ENCODE measurements at places on chromosomes 6 and 20.

- DNase-seq, result no peak
These were observed 4.1 kb upstream of the LBP start for GRCh38 chr20:38342216-38342615.

DNA sequence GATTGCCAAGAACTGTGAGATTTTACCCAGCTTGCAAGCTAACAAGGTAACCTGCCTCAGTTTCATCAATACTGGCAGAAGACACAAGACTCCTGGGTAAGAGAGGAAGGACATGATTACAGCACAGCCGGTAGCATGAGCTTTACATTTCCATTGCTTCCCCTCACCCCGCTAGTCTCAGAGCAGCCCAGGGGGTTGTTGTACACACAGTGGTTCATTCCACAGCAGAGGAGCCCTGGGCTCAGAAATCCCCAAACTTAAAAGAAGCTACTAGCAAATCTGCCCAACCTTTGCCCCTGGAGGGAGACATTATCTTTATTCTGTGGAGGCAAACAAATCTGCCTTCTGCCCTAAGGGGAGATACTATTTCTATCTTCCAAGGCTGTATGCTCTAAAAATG lies 17.1 kb upstream of the MTHFD1L start:
- no peak for DNase-seq

DNA sequence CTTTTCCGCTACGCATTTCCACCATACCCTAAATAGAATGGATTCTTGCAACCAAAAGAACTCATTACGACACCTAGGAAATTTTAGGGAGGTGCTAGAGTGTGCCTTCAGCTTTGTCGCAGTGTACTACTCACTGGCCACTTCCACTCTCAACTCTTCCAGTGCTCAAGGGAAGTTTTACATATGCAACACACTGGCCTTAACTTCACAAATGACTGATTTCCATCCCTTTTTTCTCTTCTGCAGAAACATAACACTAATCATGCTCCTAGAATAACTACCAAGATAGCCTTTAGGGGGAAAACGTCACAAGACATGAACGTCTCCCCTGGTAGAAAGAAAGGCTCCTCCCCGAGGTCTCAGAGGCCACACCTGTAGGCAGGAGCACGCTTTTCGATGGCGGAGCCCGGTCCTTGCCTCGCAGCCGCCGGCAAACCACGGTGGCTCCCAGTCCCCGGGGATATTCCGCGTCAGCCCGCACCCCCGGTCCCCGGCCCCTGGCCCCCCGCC lies 584 bp downstream of the LYRM4 start:
- no peak for DNase-seq

- DNase-seq, result no peak
These were observed 127.4 kb upstream of the ARMC2 start for GRCh38 chr6:108720827-108721226.

DNA sequence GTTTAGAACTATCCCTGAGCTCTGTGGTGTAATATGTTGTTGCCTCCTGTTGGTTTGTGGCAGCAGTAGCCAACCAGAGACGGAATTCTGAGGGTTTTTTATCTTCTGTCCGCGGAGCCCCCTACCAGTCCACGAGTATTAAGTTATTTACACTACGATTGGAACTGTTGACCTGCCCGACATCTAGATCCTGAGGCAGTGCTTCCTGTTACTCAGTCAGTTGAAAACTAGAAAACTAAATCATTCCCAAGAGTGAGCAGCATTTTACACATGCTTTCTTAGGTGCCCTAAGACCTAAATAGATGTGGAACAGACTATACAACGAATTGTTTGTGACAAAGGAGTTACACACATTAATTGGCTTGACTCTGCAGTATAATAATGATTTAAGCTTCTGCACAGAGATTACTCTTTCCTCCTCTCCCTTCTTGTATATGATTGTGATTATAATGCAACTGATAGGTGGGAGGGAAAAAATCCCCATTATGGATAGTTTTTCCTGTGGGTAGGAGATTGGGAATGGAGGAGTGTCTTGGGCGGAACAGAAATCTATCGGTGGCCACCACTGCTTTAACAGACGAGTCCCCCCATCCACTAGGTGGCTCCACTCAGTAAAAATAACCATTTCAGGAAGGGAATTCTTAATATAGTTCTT lies 1.7 kb downstream of the LOC128125822 start:
- no peak for DNase-seq

DNA sequence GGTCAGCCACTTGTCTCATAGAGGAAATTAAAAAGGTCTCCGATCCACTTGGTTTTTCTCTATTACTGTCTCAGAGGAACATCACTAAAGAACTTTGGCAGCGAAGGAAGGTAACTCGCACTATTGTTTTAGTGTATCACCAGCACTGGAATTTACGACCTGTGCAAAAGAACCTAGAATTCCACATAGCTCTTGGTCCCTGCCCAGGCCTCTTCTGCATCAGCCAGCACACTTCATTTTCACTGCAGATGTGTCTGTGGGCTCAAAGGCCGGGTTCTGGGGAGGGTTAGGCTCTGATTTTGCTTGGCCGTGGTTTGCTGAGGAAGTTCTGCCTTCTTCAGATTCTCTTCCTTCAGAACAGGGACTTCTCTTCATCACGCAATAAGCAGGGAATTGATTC lies 102.8 kb upstream of the TMEM181 start:
- DNase-seq, result no peak

DNA sequence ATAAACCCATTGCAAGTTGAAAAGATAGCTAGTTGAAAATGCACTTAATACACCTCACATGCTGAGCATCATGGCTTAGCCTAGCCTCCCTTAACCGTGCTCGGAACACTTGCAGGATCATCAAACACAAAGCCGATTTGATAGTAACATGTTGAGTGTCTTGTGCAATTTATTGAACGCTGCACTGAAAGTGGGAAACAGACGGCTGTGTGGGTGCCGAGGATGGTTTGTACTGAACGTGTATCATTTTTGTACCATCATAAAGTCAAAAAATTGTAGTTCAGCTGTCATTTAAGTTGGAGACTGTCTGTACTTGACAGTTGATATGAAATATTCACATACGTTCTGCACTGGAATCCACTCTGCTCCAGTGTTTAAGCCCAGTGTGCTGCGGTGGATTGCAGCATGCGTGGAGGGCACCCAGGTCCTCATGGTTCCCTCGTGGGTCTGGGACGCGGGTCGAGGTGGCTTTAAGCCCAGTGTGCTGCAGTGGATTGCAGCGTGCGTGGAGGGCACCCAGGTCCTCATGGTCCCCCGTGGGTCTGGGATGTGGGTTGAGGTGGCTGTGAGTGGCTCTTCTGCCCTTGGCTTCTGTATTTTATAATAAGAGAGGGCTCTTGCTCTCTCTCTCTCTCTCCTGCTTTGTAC lies 77.0 kb downstream of the CDH4 start:
- no peak for DNase-seq

GRCh38 chr6:167817016-167817415 lies 9.7 kb upstream of the AFDN start:
- no peak for DNase-seq

DNA sequence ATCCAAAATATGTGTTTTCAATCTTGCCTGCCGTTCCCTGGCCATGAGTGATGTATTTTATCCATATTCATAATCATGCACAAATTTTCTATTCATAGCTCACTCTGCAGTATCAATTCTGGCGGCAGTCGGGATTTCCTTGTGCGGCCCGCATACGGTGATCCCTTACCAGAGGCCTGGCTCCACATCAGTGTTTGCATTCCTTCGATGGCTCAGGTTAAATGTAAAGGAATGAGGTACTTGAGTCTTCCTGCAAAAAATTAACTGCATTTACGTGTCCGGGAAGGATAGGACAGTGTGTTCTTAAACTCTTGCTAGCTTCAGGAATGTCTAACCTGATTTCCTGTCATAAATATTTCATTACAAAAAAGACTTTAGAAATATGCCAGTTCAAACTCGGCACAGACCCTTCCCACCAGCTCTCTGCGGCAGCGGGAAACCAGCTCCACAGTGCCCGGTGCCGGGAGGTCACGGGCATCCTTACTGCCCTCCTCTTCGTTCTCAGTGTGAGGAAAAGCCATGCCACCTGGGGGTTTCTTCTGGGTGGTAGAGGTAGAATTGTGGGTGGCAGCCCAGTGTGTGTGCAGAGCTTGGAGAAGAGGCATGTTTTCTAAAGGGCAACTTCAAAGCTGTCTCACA lies 154.5 kb downstream of the MOXD1 start:
- no peak for DNase-seq

DNA sequence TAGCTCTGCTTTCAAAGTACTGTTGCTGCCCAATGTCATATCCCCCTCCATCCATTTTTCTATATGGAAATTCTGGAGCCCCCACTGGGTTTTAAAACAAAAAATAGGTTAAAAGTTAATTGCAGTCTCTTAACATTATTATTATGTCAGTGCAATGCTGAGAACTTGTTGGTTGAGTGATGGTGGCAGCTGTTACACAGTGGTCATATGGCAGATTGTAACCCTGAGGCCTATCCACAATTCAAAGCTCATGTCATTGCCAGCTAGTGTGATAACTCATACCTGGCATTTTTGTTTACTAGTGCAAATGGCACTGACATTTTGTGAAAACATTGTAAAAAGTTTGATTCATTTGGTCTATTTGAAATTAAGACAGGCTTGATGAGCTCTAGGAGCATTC lies 305.7 kb upstream of the FLRT3 start:
- no peak for DNase-seq

DNA sequence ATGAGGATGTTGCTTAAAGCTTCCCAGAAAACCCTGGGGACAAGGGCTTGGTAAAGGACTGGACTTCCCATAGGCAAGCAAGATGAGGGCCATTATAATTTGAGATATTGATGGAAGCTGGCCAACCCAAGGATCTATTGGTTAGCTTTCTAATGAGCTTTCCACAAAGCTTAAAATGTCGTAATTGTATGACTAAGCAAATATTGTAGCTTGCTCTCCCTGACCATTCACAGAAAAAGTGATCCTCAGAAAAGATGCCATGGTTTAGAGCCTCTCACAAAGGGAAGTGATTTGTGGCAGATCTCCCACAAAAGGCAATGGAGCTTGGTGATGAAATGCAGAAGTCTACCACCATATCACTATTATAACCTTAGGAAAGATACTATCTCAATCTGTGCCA lies 13.6 kb downstream of the IL17F start:
- DNase-seq, result no peak

GRCh38 chr20:49248301-49248700 lies 29.1 kb downstream of the DDX27 start:
- DNase-seq, result no peak

DNA sequence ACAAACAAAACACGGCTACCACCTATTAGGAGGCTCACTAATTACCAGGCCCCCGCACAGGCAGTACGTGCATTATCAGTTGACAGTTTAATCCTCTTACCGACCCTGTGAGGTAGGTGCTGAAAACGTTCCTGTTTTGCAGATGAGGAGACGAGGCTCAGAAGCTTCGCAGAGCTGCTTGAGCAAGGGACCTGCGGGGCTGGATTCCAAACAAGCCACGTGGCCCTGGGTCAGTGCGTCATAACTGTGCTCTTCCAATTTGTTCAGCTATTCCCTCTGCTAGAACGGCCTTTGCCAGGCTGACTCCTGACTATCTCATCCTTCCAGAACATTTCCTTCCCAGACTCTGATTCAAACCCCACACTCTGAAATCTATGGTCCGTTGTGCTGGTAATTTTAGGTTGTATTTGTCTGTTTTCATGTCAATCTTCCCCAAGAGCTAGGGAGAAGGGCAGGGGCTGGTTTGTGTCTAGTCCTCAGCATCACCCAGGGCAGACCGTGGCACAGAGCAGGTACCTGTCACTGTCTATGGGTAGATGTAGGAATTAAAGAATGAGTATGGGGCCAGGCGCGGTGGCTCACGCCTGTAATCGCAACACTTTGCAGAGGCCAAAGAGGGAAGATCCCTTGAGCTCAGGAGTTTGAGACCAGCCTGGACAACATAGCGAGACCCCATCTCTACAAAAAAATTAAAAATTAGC lies 28.8 kb upstream of the TLDC2 start:
- no peak for DNase-seq

DNA sequence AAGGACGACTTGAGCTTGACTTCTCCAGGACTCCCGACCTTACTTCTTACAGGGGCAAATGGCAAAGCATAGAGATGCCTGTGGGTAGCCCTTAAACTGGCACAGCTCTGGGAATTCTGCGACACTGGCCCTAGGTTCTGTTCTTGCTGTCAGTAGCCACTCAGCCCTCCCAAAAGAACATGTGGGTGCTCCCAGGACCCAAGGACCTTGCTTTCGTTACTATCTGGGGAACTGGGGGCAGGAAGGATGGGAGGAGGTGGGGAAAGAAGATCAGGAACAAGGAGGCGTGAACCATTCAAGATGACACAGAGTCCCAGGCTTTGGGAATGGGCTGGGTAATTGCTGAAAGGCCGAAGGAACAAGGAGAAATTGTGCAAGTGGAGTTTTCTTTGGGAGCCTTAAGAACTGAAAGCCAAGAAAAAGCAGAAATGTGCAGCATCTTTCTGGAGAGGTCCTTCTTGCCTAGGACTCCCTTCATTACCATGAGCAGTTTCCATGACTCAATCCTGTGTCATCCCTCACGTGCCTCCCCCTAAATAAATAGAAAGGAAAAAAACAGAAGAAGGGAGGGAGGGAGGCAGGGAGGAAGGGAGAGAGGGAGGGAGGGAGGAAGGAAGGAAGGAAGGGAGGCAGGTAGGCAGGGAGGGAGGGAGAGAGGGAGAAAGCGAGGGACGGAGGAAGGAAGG lies 284.6 kb upstream of the FOXQ1 start:
- no peak for DNase-seq

DNA sequence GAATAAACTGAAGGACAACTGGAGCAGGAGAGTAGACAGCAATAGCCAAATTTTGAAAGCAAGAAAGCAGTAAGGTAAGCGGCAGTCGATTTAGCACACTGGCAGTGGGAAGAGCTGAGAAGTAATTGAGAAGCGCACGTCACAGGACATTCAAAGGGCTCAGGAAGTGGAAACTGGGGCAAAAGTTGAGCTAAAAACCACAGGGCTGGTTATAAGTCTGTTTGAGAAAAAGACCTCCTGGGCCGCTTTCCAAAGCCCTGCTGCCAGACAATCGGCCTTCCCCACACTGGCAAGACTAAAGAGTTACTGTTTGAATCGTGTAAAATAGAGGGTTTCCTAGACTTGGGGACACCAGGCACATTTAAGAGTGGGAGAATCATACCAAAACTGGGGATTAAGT lies 161.4 kb downstream of the DNAH8 start:
- DNase-seq, result no peak

GRCh38 chr6:20241102-20241501 lies 28.8 kb upstream of the MBOAT1 start:
- no peak for DNase-seq

DNA sequence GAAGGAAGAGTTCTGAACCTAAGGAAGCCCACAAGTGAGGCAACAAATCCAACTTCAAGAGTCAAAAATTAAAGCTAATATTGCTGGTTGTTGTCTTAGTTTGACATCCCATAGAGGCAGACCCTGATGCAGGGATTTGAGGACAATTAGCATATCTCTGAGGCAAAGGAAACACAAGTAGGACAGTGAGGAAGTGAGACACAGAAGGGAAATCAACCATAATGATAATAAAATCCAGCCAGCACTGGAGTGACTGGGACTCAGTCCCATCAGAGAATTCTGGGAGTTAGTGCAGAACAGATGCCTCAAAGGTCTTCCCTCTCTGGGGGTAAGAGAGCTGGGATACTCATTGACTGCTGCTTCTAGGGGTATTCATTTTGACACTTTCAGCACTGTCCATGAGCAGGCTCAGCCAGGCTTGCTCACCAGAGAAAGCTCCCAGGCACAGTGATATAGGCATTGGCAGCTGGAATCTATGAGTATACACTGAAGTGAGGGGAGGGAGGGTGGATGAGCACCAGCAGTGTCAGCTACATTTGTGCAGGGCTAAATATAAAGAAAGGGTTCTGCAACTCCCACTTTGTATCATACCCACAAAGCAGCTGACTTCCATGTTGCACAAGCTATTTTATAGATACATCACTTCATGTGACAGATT lies 43.4 kb upstream of the SPTLC3 start:
- no peak for DNase-seq
